ENCODE measurements at places on chromosomes 12 and 14.

GRCh38 chr12:108102363-108102762 lies 26.7 kb upstream of the WSCD2 start:
- no peak for DNase-seq

DNA sequence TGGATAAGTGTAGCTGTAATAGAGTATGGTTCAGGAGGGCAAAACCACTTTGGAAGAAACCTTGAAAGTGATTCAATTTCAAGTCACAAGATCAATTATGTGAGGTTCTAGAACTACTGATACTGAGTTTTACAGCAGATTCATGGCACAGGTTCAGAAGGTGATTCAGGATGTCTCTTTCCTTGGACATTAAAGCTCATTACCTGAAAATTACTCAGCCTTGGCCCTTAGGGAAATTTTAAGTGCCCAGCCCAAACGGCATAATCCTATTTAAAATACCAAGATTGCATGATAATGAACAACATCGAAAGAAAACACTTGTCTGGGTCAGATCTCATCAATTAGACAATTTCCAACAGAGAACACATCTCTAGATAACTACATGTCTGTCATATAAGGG lies 70.2 kb upstream of the SLC38A2 start:
- no peak for DNase-seq

DNA sequence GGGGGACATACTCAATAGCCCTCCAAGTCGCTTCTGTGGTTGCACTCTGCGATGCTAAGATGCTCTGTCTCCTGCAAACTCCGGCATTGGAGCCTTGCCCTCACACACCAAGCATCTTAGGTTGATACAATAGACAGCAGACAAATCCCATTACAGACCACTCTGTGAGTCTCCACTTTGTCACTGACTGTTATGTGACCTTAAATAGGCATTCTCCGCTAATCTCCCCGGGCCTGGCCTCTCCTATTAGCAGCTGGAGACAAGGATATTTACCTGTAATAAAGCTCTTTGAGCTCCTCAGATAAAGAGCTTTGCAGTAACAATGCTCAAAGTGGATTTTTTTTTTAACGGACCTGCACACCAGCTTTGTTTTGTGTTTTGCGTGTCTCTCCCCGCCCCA lies 479.7 kb upstream of the TBX3 start:
- DNase-seq = no peak

DNA sequence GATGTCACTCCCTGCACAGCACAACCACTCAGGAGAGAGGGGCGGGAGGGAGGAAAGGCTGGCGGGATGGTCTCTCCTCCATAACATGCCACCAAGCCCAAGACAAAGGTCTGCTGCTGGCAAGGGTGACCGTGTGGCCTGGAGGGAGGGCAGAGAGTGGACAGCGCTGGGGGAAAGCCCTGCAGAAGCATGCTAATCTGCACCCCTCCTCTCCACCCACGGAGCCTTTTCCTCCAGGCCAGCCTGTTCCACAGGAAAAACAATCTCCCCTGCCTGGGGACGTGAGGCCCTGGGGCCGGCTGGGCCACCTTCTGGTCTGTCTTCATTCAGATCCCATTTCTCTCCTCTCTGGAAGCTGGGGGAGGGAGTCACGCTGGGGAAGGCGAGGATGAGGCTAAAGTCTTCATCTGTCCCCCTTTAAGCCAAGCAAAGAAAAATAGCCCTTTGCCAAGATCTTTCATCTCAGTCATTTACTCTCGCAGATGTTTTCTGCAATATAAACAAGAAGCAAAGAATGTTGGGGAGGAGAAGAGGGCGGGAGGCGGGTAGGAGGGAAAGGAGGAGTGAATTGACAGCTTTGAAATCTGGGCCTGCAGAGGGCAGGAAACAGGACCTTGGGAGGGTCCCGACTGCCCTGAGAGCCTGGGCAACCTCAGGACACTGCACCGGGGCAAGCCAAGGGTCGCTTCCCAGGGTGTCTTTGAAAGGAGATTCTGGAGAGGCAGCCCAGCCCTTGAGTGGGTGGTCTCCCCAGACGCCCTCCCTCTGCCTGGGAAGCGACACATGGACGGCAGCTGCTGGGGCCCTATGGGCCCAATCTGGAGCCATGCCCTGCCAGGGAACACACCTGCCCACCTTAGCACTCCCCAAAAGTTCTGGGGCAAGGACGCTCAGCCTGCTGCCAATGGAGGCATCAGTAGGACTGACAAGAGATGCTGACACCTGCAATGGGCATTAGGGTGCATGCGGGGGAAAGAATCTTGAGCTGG lies 133.6 kb downstream of the ZFP36L1 start:
- no peak for DNase-seq

GRCh38 chr12:6074427-6074826 lies 50.0 kb downstream of the VWF start:
- DNase-seq = no peak

GRCh38 chr14:34548472-34548981 lies 9.0 kb upstream of the EAPP start:
- no peak for DNase-seq

- no peak for DNase-seq
Observed at GRCh38 chr14:89186856-89187376, 230.1 kb downstream of the FOXN3 start.

DNA sequence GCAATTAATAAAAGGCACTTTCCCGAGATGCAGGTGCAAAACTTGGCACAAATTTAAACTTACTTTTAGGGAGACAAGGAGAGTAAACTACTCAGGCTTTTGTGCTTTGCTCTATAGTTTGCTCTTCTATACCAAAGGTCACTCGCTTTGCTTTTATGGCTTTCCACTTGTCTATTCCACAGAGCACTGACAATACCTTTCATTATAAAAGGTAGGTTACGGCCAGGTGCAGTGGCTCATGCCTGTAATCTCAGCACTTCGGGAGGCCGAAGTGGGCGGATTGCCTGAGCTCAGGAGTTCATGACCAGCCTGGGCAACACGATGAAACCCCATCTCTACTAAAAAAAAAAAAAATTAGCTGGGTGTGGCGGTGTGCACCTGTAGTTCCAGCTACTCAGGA lies 32.9 kb downstream of the ALKBH1 start:
- no peak for DNase-seq

DNA sequence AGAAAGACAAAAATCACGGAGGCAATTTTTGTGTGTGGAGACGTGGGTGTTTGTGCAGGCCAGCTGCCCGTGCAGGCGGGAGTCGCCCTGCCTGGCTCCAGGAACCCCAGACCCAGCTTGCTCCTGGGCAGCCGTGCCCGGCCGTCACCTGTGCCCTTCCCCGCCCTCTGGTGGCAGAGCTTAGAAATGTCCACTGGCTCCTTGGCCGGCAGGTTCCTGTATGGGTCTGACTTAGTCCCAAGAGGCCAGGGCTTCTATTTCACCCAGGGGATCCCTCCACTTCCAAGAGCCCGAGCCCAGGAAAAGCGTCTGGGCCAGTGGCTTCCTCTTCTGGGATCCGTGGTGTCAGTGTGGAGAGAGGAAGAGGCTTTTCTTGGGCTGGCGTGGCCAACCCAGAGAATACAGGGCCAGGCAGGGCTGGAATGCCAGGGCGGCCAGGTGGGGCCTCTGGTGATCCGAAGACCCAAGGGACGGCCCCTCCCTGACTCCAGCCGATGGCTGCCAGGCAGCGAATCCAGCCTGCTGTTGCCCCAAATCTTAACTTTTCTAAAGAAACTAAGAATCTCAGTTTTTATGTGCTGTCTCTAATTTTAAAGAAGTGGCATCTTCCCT lies 120.9 kb downstream of the TMEM132C start:
- DNase-seq = no peak

GRCh38 chr12:78194448-78194847 lies 363.8 kb downstream of the NAV3 start:
- no peak for DNase-seq
